Testis (tissue), 5 donors: ENCODE measurements at places on chromosomes 16 and 17. TPM values are rescaled to one million over a fixed set of nuclear protein-coding genes. Genes with fewer than 3 reads are reported as not detected.

DNA sequence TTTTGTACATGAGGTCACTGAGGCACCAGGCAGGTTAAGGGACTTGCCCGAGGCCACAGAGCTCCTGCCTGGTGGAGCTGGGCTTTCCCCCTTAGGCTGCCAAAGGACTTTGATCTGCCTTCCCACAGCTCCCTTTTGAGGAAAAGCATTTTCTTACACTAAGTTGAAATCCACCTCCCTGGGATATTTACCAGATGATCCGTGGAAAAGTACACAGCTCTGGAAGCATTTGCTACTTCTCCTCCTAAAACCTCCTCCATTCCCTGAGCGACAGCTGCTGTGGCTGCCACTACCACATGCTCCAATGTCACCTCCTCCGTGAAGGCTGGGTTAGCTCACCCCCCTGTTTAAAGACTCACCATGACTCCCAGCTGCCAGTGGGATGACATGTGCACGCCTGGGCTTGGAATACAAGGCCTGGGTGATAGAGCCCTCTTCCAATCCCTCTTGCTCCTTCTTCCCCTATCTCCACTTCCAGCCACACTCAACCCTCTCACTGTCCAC, 1.2 kb upstream of the MPRIP start:
- peak; percentile 43 for DNase-seq
- H3K36me3 ChIP-seq, result no peaks in the 10 kb centered on the region

GRCh38 chr17:82859431-82860403, 19.9 kb upstream of the ZNF750 start:
- peaks cover 9% of the 10 kb centered on the region for H3K4me1 ChIP-seq
- no peaks in the 10 kb centered on the region for H3K27me3 ChIP-seq
- no peak overlapping the region for H3K27ac ChIP-seq
- no peak for DNase-seq
- H3K4me3 ChIP-seq, result no peak overlapping the region

- no peaks in the 10 kb centered on the region for H3K36me3 ChIP-seq
- no peak for DNase-seq
- no peaks in the 10 kb centered on the region for H3K4me1 ChIP-seq
- no peak overlapping the region for H3K4me3 ChIP-seq
These were observed 12.7 kb downstream of the TEX2 start for GRCh38 chr17:64250233-64250835.

DNA sequence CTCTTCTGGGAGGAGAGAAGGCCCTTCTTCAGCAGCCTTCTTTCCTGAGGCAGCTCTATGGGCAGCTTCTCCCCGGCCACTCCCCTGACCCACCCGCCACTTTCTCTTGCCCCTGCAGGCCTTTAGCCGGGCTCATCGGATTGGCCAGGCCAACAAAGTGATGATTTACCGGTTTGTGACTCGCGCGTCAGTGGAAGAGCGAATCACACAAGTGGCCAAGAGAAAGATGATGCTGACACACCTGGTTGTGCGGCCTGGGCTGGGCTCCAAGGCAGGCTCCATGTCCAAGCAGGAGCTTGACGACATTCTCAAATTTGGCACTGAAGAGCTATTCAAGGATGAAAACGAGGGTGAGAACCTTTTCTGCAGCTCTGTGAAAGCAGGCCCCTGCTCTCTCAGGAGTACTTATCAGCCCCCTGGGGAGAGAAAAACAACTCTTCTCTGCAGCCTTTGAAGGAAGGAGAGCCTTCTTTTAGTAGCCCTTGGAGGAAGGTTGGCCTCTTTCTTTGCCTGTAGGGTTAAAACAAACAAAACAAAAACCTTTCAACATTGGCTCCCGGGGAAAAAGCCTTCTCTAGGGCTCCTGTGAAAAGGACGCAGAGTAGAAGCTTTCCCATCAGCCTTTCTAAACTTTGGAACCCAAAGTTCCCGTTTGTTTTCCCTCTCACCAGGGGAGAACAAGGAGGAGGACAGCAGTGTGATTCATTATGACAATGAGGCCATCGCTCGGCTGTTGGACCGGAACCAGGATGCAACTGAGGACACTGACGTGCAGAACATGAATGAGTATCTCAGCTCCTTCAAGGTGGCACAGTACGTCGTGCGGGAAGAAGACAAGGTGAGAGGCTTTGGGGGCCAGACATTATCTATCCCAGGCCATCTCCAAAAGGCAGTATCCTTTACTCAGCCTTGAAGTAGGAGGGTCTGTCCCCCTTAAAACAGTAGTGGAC, 12.7 kb downstream of the RNF227 start:
- DNase-seq, result no peak
- H3K27me3 ChIP-seq, result no peaks in the 10 kb centered on the region
- no peak overlapping the region for H3K27ac ChIP-seq
- H3K4me3 ChIP-seq, result no peak overlapping the region

- peaks cover 3% of the 10 kb centered on the region for H3K4me1 ChIP-seq
- H3K27me3 ChIP-seq, result no peaks in the 10 kb centered on the region
- no peak for DNase-seq
- H3K36me3 ChIP-seq, result no peaks in the 10 kb centered on the region
- H3K27ac ChIP-seq, result no peak overlapping the region
These were observed 2.9 kb upstream of the CLDN9 start for GRCh38 chr16:3009568-3010390.

DNA sequence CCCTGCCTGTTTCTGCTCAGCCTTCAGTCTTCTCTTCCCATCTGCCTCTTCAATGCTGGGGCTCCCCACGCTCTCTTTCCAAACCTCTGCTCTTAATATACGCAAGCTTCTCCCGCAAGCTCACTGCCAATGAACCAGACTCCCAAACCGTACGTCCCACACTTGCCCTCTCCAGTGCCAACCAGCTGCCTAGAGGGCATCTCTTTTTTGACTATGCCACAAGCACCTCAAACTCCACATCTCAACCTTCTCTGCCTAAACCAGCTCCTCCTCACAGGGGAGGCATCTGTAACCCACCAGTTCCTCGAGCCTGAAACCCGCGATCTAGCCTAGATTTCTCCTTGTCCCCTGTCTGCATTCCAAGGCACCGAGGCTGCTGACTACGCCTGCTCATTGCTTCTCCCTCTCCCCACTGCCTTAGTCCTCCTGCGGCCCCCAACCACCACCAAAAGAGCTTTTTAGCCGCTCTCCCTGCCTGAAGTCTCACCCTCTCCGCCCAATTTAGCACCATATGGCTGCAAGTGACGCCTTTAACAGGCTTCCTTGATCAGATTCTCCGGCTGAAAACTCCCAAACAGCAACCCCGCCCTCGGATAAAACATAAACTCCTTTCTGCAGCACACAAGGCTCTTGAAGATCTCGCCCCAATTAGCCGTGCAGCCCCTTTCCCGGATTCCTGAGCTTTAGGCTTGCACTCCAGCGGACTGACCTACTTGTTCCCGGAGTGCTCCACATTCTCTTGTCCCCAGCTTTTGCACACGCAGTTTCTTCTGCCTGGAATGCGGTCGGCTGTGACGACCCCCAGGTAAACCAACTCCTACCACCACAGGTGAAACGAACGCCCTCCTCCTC, 1.5 kb downstream of the GGA2 start:
- peaks cover 19% of the 10 kb centered on the region for H3K4me1 ChIP-seq
- peak overlapping the region; percentile 71 for H3K4me3 ChIP-seq
- no peak overlapping the region for H3K27ac ChIP-seq
- no peaks in the 10 kb centered on the region for H3K36me3 ChIP-seq
- DNase-seq, result peak; percentile 20

- no peaks in the 10 kb centered on the region for H3K27me3 ChIP-seq
- H3K4me1 ChIP-seq, result peaks cover 15% of the 10 kb centered on the region
- H3K4me3 ChIP-seq, result peak overlapping the region; percentile 48
- no peaks in the 10 kb centered on the region for H3K36me3 ChIP-seq
- DNase-seq, result peak; percentile 72
These were observed 4.4 kb downstream of the TP53I13 start for GRCh38 chr17:29572691-29573557.

Gene IL17C
- total RNA-seq, result 1.5 TPM
